ENCODE measurements at places on chromosomes 3 and 15.

DNA sequence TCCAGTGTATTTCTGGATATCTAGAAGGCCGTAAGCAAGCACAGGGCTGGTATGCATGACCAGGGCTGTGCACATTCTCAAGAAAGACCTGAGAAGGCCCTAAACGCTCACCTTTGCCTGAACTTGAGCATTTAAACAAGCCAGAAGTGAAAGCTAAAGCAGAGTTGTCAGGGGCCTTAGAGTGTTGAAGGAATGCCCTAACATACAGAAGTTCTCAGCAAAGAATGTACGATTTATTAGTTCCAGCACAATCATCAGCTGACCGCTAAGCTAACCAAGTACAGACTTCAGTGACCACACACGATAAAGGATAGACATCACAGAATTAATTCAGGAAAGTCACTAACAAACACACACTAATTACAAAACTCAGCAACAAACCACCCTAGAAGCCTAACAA, 8.7 kb downstream of the HLTF start:
- DNase-seq, result no peak

DNA sequence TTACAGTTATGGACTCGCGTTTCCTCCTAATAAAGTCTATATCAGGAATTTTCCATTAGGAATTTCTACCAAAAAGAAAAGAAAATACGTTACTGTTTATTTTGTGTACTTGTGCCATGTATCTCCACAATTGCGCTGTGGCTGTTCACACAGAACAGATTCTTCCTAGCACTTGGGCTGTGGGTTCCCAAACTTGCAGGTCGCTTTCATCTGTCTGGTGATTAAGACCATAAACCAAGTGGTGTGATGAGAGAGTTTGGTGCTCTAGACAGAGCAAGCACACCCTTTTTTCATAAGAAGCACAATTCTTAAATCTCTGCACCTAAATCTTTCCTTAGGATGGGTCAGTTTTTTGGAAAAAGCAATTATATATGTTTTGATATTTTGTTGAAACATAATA, 203.3 kb downstream of the TP63 start:
- DNase-seq, result no peak

GRCh38 chr15:95770196-95770595, 560.3 kb upstream of the NR2F2 start:
- no peak for DNase-seq

DNA sequence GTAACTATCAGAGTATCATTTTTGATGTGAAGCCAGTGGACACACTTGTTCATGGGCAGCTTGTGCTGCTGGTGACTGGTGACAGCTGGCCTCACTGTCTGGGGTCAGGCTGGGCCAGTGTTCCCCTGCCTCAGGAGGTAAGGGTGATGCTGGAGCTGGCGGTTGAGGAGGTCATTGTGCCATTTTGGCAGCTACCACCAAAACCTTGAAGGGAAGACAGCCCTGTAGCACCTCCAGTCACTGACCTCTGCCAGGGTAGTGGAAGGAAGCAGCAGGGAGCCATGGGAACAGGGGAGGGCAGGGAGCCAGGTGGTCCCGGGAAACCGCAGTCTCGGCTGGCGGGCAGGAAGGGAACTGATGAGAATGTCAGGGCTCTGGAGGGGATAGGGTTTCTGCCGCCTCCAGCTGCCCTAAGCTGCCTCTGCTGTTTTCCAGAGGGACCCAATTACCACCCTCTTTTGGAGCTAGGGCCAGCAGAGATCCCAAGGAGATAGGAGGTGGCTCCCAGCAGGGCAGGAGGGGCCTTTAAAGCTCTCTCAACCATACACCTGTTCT, 24.8 kb downstream of the FOXL2NB start:
- no peak for DNase-seq

DNA sequence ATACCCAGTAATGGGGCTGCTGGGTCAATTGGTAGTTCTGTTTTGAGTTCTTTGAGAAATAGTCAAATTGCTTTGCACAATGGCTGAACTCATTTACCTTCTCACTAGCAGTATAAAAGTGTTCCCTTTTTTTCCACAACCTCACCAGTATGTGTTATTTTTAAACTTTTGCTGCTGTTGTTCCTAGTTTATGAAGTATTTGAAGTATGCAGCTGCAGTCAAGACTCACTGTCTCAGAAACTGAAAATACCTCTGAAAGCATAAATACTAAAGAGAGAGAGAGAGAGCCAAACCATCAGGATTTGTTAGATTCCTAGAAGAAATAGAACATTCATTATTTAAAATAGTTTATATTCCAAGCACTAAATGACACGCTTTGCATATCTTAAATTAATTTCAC, 764.2 kb downstream of the NTRK3 start:
- DNase-seq, result no peak

DNA sequence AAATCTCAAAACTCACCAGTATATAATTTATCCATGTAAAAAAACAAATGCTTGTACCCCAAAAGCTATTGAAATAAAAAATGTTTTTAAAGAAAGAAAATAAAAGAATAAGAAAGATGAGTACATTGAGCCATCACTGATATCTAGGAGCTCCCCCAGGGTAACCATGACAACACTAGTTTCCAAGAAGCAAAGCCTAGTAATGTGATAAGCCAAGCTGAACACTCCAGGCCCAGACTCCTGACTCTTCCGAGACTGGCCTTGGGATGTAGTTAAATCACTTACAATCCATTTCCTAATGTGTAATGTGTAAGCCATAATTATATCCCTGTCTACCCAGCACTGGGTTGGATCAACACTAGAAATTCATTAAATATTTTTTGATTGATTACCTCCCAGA, 21.1 kb upstream of the ATP8B4 start:
- no peak for DNase-seq
